ENCODE measurements at places on chromosomes 6 and 20.

- peak; percentile 81 for DNase-seq
These were observed 236.6 kb downstream of the ARID1B start for GRCh38 chr6:157013649-157014304.

DNA sequence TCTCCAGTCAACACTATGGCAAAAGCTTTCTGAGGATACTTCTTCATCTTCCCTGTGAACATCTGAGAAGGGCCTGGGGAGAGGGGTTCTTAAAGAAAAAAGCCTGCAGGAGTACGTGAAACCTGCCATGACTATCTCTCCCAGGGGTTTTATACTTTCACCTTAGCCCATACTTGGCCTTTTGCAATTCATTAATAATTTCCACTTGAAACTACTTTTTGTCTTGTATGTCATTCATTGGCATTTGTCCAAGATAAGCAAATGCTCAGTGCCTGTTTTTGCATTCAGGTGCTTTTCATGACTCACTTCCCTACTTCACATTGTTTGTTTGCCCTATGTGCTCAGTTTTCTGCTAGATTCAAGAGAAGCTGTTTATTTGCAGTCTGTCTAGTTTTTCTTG, 580.3 kb upstream of the GJE1 start:
- DNase-seq = no peak

DNA sequence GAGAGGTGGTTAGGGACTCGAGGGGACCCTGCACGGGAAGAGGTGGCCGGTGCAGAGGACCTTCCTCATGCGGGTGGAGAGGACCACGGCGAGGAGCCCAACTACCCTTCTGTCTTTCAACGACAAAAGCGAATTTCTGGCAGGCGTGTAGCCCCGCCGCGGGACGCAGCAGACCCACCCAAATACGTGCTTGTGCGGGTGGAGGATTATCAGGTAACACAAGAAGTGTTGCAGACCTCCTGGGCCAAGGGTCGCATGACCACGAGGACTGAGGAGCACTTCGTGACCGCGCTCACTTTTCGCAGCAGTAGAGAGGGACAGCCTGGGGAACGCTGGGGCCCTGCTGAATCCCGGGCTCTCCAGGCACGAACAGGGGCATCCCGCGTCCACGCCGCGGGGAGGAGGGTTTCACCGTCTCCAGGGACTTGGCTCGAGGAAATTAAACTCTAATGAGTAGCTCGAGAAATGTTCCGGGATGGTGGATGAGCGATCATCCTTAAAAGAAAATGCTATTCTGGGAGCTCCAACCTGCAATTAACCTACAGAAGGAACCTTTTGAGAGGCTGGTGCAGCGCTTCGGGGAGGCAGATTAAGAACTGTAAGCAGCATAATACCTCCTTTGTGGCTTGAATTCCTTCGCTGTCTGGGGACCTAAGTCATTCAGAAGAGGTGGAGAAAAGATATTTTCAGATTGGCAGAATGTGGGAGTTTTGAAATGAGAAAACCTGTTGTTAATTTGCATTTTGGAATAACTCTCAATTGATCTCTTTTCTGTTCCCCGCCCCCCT, 804 bp downstream of the C6orf141 start:
- peak; percentile 67 for DNase-seq

DNA sequence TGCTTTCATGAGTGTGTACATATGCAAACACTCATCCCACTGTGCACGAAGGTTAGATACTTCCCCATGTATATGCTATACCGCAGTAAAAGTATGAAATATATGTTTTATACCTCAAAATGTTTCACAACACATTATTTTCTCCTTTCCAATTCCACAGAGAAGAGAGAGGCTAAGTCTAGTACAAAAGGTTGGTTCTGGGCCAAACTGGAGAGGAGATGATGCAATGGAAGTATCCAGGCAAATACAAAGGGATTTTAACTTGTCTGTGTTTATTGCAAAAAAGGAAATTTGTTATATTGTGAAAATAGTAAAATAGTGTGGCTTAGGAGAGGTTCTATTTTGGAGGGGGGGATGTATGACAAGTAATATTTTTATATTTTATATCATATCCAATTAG, 112.6 kb downstream of the PLCB1 start:
- peak; percentile 23 for DNase-seq

- peak; percentile 35 for DNase-seq
These were observed 427.0 kb upstream of the SPTLC3 start for GRCh38 chr20:12581644-12582289.

DNA sequence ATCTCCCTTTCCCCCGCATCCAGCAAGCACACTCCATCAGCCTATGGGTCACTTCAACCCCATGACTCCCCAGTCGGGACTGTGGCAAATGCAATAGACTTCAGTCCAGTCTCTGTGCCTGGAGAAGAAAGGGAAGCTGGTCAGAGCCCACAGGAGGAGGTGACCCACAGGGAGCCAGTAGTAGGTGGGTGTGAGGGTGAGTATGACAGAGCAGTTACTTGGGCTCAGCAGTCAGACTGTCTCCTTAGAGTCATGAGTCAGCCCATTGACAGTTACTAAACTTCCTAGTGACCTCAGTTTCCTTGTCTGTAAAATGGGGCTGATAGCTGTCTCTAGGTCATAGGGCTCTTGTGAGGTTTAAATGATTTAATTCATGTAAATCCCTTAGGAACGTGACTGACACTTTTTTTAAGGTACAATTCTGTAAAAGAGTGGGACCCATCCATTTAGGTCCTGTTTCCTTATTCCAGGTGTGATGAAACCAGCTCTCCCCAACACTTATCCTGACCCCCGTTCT, 33.9 kb upstream of the HLA-C start:
- DNase-seq = no peak

GRCh38 chr6:3777730-3778461, 26.4 kb upstream of the PXDC1 start:
- peak; percentile 25 for DNase-seq

- peak; percentile 82 for DNase-seq
These were observed 229.3 kb downstream of the CLIC5 start for GRCh38 chr6:45786355-45786781.

DNA sequence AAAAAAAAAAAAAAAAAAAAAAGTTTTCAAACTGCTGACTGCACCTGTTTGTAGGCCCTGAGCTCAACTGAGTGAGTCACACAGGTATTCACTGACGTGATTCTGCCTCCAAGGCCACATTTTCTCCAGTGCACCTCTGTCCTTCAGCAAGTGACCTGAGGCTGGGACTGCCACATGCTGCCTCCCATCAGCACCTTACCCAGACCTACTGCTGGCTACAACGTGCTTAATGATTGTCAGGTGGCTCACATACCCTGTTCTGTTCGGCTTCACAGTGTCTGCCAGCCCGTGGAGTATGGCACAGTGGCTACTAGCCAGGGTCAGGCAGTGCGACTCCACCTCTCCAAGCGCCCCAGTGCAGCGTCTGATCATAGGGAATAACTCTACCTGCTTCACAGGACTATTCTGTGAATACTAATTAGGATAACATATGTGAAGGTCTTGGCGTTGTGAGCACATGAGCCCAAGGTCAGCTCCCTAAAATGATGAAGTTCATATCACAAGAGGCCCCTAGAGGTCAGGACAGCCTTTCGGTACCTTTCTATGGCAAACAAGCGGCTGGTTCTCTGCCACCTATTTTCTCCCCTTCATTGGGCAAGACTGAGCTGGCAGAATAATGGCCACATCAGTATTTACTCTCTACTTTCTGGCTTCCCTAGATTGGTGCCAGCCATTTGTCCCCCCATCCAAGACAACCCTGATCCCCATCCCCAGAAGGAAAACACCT, 28.1 kb downstream of the RIPOR3 start:
- DNase-seq = no peak

DNA sequence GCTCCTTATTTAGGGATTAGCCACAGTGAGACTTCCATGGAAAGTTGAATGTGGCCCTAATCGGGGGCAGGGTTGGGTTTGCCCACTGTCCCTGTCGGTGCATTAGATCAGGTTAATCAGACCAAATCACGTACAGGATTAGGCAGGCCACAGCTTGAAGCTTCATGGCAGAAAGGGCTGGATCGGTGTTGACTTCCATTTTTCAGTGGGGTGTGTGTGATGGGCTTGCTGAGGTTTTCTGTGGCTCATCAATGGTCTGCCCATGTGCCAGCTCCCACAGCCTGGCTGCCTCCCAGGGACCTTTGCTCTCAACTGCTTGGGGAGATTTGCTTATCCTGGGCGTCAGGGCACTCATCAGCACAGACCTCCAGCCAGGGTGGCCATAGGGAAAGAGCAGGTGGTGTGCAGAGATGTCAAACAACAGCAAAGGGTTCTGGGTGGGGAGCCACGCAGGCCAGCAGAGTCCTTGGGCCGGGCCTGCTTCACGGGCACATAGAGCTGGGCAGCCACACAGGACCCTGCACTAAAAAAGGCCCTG, 130.7 kb downstream of the TFAP2C start:
- DNase-seq = no peak

DNA sequence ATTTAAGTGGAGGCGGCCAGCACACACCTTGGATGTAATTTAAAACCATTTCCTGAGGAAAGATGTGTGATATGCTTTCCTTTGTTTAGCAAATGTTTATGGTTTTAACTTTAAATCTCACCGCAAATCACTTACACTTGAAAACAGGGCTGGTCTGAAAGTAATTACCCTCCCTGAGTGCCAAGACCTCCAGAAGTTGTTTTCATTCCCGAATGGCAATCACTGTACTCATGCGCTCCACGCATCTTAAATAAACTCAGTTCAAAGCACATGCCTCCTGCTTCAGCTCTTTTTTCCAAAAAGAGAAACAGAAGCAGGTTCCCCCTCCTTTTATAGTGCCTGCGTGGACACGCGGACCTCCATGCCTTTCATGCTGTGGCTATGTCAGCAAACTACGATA, 224.0 kb downstream of the SMOC2 start:
- no peak for DNase-seq

DNA sequence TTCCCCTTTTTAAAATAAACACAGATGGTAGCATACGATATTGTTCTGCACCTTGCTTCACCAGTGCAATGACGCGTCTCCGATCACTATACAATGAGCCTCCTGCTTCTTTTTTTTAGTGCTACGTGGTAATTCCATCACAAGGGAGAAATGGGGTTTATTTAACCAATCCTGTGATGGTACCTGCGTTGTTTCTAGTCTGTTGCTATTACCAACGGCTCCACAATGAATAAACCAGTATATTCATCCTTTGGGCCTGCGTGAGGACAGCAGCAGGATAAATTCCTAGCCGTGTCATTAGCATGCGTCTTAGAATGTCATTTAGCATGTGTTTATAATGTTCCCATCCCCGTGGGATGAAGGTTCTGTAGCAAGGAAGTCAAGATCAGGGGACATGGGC, 42.9 kb downstream of the GNAS-AS1 start:
- no peak for DNase-seq

GRCh38 chr20:25076201-25076600, 5.7 kb downstream of the VSX1 start:
- DNase-seq = no peak

- DNase-seq = no peak
These were observed 7.0 kb downstream of the IL22RA2 start for GRCh38 chr6:137166247-137167098.

- DNase-seq = no peak
These were observed 459.1 kb upstream of the JAG1 start for GRCh38 chr20:11132819-11133415.

- peak; percentile 30 for DNase-seq
These were observed 146.4 kb downstream of the AKAP7 start for GRCh38 chr6:131281471-131282270.

DNA sequence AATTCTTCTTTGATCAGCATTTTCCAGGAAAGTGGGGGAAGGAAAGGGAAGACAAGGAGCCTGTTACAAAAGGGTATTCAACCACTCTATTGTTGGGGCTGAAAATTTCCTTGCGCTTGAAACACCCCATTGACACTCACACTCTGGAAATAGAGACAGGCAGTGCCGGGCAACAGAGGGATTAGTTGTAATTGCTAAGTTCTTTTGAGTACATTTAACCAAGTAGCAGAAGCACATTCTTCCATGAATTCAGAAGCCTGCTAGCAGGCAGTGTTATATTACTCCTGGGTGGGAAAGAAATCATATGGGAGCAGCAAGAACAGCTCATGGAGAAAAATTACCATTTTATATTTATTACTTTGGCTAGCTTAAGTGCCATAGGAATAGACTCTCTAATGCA, 745.5 kb downstream of the C6orf118 start:
- DNase-seq = peak; percentile 75

DNA sequence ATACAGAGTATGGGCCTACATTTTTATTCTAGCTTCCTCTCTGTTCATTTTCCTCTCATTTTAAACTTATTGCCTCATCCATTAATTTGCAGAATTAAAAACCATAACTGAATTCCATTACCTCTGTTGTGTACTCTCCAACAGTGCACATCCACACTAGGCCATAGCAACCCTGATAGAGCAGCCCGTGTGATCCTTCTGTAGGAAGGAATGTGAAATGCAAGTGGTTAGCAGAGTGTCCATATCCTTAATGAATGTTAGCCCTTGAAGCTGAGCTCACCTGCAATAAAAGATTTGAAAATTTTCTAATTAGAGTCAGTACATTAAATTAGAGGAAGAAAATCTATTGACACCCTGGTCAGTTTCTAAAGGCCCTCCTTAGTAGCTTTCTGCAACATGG, 6.5 kb upstream of the GRIK2 start:
- no peak for DNase-seq

DNA sequence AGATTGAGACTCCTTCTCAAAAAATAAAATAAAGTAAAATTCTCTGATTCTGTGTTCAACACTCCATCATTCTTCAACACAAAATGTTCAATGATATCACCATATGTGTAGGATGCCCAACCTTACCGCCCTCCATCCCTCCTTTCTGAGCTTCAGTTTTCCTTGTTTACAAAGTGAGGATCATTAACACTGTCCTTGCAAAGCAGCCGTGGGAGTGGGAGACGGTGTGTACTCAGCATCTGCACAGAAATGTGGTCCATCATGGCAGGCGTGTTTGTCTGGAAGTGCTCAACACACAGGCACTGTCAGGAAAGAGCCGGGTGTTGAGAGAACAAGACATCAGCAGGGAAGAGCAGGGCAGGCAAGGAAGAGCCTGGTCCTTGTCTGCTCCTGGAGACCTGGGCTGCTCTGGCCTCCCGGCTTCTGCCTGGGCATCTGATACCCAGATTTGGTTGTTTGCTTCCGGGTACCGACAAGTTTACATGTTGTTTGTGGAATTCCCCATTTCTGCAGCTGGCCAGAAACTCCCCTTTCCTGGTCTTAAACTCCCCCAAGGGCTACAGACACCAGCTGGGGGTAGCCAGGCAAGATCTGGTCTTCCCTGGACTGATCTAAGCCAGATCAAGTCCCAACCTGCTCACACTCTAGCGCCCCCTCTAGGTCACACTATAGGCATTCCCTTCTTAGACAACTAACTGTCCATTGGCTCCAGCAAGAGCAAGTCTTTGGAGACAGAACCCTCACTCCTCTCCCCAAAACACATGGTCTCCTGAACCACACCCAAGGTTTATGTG, 26.7 kb upstream of the TTPAL start:
- DNase-seq = peak; percentile 6

- no peak for DNase-seq
These were observed 31.7 kb downstream of the UTRN start for GRCh38 chr6:144316862-144317195.

GRCh38 chr6:21228411-21228810, 365.1 kb upstream of the SOX4 start:
- no peak for DNase-seq

DNA sequence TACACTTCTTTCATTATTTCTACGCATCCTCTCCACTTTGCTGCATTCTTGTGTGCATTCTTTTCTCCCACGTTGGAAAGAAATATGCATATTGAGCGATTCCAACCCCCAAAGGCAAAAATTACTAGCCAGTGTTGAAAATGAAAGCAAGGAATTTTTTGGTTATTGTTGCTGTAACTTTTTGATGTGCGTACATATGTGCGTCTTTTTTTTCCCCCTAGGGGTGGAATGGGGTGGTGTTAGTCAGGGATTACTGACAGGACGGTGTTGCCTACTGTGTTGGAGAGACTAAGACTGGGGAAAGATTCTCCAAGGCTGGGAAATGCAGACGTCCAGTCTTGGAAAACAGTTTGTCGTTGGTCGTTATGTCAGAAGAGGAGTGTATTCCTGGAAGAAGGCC, 44.2 kb upstream of the ESR1 start:
- DNase-seq = peak; percentile 38
